ENCODE measurements at places on chromosomes 16 and 17.

DNA sequence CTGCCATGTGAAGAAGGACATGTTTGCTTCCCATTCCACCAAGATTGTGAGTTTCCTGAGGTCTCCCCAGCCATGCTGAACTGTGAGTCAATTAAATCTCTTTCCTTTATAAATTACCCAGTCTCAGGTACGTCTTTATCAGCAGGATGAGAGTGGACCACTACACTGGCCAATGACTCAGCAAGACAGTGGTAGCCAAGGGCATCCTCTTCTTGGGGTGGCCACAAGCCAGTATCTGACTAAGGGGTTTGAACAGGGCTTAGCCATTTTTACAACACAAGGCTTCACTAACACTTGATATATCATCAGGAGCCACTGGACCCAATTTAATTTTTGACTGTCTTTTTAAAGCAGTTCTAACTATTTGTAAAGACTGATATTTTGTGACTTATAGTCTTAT is 21.1 kb upstream of the KRT24 start:
- DNase-seq, result no peak

- DNase-seq, result no peak
These were observed 315.6 kb downstream of the SNX29 start for GRCh38 chr16:12291989-12292759.

DNA sequence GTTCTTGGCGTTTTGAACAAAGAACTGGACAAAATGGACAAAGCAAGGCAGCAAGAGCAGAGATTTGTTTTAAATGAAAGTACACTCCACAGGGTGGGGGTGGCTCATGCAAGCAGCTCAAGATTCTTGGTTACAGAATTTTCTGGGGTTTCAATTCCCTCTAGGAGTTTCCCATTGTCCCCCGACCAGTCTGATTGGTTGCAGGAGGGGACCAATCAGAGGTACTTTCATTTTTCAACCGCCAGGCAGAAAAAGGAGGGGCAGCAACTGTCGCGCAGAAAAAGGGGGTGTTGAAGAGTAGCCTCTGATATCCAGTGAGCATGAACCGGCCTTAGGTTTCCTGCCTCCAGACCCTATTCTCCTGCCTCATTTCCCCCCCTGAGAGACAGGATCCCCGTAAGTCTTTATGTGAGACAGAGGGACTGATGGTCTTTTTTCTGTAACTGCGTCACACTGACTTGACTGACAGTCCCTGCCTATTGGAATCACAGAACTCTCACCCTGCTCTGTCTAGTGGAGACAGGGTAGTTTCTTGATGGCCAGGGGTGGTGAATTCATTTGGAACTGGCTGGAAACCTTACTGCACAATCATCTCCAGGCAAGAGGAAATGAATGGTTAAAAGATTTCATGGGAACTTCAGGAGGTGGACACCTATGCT is 59.4 kb upstream of the ALOX12 start:
- no peak for DNase-seq

DNA sequence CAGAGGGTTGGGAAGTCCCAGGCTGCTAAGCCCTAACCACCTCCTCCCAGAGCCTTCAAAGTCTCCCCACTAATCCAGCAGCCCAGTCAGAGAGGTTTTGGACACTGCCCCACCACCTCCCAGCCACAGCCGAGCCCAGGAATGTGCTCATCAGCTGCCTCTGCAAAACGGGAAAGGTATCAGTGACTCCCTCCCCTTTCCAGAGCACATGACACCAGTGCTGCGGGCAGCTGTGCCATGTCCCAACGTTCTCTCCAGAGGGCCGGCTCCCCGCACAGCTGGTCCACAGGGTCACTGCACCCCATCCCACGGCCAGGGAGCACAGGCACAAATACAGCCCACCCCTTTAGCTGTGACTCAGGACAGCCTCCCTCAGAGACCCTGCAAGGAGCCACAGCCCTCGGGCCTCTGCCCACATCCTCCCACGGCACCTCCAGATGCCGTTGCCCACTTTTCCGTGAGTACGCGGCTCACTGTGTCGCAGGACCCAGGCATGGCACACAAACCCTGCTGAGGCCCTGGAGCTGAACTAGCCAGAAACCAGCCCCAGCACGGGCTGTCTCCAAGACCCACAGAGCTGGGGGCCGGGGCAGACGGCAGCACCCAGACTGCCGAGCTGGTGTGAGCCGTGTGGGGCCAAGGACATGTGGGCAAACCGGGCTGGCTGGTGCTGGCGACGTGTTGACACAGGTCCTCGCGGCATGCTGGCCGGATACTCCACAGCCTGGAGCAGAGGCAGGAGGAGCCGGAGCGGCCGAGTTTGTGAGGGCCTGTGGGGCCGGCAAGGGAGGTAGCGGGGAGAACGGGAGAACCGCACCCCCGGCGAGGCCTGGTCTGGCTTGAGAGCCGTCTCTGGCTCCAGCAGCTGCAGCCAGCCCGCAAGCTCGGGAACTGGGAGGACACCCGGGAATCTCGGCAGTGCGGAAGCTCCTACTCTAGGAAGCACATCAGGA is 6.3 kb upstream of the PPP1R27 start:
- no peak for DNase-seq

GRCh38 chr16:56263711-56264608 is 72.7 kb downstream of the GNAO1 start:
- DNase-seq, result no peak

- DNase-seq, result no peak
These were observed 133.5 kb downstream of the FTO start for GRCh38 chr16:53837426-53837825.

DNA sequence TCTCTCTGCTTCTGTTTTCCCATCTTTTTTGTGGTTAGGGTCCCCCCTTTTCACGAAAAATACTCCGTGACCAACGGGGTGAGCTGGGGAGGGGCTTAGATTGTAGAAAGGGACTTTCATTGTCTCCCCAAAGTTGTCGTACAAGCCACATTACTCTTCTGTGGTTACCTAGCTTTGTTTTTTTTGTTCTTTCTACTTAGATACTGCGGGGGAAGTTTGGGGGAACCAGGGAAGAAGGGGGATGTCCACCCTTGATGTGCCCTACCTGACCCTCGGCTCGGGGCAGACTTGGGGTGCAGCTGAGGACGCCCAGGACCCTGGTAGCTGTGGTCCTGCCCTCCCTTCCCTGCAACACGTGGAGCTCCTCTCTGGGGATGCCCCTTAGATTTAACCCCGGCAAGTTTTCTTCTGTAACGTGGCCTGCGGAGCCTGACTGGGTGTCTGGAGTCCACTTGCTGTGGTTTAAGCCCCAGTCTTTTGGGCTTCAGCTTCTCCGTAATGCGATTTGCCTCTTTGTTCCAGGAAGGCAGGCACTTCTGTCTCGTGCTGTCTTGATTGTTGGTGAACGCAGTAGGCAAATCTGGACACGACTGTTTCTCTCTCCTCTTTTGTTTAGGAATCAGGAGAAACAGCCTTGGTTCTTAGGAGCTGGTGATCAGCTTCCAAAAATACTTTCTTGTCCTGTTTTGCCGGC is 892 bp downstream of the ABCC1 start:
- DNase-seq, result no peak

DNA sequence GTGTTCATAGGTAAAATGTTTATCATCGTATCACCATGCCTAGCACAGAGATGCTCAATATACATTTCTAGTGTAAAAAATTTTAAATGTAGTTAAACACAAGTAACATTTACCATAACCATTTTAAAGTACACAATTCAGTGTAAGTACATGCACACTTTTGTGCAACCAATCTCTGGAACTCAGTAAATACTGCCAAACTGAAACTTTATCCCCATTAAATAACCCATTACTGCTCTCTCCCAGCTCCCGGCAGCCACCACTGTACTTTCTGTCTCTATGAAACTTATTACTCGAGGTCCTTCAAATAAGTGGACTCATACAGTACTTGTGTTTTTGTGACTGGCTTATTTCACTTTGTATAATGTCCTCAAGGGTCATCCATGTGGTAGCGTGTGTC is 29.0 kb downstream of the RMI2 start:
- DNase-seq, result no peak

GRCh38 chr17:77451894-77452852 is 311.4 kb downstream of the SEC14L1 start:
- no peak for DNase-seq

DNA sequence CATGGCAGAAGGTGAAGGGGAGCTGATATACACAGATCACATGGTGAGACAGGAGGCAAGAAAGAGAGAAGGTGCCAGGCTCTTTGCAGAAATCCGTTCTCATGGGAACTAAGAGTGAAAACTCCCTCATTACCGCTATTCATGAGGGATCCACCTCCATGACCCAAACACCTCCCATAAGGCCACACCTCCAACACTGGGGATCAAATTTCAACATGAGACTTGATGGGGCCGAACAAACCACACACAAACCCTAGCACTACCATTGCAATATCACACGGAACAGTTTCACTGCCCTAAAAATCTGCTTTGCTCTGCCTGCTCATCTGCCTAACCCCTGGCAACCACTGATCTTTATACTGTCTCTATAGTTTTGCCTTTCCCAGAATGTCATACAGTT is 34.8 kb downstream of the C17orf67 start:
- DNase-seq, result no peak

- DNase-seq, result no peak
These were observed 321.3 kb downstream of the SEC14L1 start for GRCh38 chr17:77462090-77462489.
